ENCODE measurements at places on chromosomes 7 and 10.

DNA sequence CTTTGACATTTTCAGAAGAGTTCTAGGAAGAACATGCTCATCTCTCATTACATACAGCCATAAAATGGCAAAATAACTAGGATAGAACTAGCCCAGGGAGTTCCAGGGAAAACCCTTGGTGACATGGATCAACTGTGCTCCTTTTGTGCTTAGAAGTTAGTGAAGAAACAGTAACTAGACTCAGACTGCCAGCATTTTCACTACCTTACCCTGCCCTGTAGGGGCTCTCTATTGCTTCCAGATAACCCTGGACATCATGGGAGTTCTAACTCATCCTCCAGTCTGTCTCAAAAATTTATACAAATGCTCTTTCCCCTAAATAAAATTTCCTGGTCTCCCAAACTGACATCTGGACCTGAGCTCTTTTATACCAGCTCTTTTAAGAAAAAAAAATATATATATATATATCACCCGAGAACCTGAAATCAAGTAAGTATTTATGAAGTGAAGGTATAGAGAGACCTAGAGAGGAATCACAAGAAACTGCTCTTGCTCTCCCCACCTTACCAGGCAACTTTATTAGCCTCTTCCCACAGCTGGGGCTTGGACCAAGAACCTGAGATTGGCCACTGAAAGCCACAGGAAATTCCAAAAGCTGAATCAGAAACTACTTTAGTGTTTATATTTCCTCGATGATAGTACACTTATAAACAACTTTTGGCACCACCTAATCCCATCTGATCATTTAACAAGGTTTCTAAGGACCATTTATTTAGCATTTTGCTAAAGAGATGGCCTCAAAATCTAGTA lies 101.4 kb downstream of the RELN start:
- no peaks in the 10 kb centered on the region for H3K36me3 ChIP-seq
- no peak for DNase-seq
- H3K4me1 ChIP-seq = no peaks in the 10 kb centered on the region
- H3K27me3 ChIP-seq = no peaks in the 10 kb centered on the region
- no peak overlapping the region for H3K4me3 ChIP-seq

DNA sequence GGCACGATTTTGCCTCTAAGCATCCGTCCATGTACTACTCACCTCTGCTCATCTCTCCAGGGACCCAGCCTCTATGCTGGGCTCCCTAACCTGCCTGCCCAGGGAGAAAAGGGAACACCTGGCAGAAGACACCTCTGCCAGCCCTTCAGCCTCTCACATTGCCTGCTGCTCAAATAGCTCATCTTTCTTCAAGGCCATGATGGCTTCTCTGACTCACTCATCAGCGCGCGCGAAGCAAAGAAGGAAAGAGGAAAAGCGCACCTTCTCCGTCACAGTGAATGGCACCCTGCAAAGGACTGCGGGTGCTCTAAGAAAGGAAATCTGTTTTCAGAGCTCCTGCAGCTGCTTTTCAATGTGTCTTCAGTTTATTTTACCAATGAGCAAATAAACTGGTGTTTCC lies 174.0 kb downstream of the PRKAG2 start:
- DNase-seq = no peak
- no peaks in the 10 kb centered on the region for H3K4me1 ChIP-seq
- H3K27ac ChIP-seq = no peak overlapping the region

GRCh38 chr7:170551-171363 lies 21.6 kb upstream of the FAM20C start:
- H3K36me3 ChIP-seq = no peaks in the 10 kb centered on the region
- no peaks in the 10 kb centered on the region for H3K27me3 ChIP-seq
- H3K27ac ChIP-seq = no peak overlapping the region
- H3K4me1 ChIP-seq = no peaks in the 10 kb centered on the region
- no peak overlapping the region for H3K4me3 ChIP-seq
- no peak for DNase-seq

DNA sequence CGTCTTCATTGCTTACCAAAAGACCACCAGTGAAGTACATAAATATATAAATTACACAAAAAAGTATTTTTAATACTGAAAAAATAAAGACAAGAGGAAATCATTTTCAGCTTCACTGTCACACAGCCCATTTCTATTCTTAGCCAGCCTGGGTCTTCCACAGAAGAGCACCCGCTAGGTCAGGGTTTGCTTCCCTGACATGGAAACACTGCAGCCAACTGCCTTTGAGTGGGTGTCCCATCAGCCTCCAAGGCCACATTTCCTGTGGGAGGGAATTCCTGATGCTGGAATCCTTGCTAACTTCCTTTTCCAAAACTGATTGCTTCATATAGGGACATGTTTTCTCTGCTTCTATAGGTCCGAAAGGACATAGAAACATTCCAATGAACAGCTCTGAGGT lies 137.8 kb upstream of the CAV2 start:
- no peaks in the 10 kb centered on the region for H3K36me3 ChIP-seq
- no peaks in the 10 kb centered on the region for H3K27me3 ChIP-seq
- no peaks in the 10 kb centered on the region for H3K4me1 ChIP-seq

- DNase-seq = no peak
- peaks cover 31% of the 10 kb centered on the region for H3K4me1 ChIP-seq
- H3K27ac ChIP-seq = no peak overlapping the region
- no peaks in the 10 kb centered on the region for H3K27me3 ChIP-seq
- H3K36me3 ChIP-seq = no peaks in the 10 kb centered on the region
- H3K4me3 ChIP-seq = no peak overlapping the region
These were observed 29.5 kb downstream of the JCAD start for GRCh38 chr10:30029872-30030256.

DNA sequence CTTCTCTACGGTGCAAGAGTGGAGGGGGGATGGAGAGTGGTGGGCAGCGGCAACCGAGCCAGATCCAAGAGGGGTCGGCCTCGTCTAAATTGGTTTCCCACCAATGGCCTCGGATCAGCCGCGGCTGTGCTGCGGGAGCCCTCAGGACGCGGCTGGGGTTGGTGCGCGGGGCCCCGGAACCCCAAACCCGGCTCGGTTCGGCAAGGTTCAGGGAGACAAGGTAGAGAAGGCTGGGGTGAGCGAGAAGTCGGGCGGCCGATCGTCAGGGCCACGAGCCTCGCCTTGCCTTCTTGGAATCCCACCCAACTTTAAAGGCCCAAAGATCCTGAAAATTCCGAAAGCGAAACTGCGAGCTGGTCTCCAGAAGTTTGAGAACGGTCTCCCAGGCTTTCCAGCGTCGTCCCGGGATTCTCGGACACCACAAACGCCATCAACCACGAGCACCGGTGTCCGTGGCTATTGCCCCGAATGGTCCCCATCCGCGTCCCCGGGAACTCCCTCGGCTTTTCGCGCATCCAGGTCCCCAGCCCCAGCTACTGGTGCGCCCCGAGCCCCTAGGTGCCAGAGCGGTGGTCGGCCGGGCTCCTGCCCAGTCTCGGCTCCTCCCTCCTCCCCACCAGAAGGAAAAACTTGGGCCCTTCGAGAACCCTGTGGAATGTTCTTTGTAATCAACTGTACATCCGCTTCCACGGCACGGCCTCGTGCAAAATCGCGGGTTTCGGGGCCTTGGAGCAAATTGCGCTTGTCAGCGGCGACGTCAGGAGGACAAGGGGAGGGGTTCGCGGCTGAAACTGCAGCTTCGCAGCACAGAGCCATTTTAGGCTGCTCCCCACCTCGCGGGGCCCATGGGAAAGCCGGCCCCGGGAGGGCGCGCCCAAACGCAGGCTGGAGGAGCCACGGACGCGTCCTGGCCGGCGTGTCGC lies 3.2 kb downstream of the SFMBT2 start:
- H3K4me1 ChIP-seq = peaks cover 43% of the 10 kb centered on the region
- H3K4me3 ChIP-seq = peak overlapping the region; percentile 90
- H3K27me3 ChIP-seq = no peaks in the 10 kb centered on the region
- H3K27ac ChIP-seq = peak overlapping the region; percentile 91
- peak; percentile 63 for DNase-seq

GRCh38 chr7:116812860-116813259 lies 49.5 kb upstream of the CAPZA2 start:
- no peak for DNase-seq
- no peaks in the 10 kb centered on the region for H3K4me1 ChIP-seq
- peaks cover 17% of the 10 kb centered on the region for H3K27me3 ChIP-seq
- H3K36me3 ChIP-seq = no peaks in the 10 kb centered on the region
- no peak overlapping the region for H3K27ac ChIP-seq
- H3K4me3 ChIP-seq = no peak overlapping the region

DNA sequence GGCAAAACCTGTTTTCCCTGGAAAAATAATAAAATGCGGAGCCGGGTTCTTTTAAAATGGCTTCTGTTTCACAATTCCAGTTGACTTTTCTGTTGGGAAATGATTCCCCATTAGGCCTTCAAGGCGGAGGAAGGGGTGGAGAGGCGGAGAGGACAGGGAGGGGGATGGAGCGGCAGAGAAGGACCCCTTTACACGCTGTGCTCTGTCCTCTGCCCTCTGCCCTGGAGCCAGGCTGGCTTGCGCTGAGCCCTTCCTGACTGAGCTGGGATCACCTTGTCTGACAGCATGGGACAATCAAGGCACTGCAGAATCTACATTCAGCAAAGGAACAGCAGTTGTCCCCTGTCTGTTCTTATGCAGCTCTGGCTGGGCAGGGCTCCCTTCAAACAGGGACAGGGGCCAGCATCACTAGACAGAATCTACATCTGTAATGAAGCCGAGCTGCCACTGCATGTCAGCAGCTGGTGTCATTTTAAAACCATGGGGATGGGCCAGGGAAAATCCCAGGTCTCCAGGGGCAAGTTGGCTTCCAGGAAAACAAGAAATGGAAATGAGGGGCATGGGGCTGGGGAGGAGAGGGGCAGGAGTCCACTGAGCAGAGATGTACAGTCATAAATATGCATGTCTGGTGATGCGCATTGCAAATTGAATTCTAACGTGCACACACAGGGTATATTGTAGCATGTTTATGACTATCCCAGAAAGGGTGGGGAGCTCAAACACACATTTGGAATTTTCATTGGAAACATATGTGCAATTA lies 120.0 kb downstream of the MKX start:
- H3K27me3 ChIP-seq = no peaks in the 10 kb centered on the region
- no peak overlapping the region for H3K4me3 ChIP-seq
- H3K27ac ChIP-seq = no peak overlapping the region
- H3K36me3 ChIP-seq = no peaks in the 10 kb centered on the region
- no peaks in the 10 kb centered on the region for H3K4me1 ChIP-seq

DNA sequence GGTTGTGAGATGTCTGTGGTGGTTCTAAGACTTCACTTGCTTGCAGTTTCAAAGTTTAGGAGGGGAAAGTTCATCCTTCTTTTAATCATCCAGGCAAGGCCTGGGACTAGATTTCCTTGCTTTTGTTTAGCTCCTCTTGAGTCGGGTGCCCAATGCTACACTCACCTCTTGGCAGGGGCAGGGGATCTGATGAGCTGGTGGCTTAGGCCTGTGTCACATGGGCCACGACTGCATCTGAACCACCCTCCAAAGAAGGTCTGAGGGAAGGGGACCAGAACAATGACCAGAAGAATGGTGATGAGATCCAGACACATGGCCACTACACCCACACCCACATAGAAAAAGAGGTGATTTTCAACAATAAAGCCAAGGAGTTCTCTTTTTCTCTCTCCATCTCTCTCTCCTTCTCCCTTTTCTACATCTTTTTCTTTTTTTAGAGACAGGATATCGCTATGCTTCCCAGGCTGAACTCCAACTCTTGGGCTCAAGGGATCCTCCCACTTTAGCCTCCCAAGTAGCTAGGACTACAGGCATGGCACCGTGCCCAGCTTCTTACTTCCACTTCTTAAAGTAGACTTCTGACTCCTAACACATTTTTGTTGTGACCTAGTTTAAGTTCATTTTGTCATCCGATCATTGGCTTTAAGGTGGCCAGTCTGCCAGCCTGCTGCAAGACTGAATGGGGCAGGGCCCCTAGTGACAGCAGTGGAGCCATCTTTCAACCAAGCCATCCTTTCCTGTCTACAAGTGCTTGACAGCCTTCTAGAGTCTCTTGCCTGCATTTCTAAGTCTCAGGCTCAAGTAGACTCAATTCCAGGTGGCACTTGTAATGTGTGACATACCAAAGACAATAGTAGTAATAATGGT lies 350.9 kb downstream of the RNLS start:
- H3K4me3 ChIP-seq = no peak overlapping the region
- no peak for DNase-seq
- H3K4me1 ChIP-seq = peaks cover 26% of the 10 kb centered on the region
- H3K27ac ChIP-seq = 0 out of 2 replicates have a peak overlapping the region, but pooled peaks have one; percentile 12
- H3K27me3 ChIP-seq = no peaks in the 10 kb centered on the region

GRCh38 chr10:133158756-133159610 lies 1.0 kb upstream of the KNDC1 start:
- DNase-seq = no peak
- H3K36me3 ChIP-seq = no peaks in the 10 kb centered on the region
- no peak overlapping the region for H3K4me3 ChIP-seq

DNA sequence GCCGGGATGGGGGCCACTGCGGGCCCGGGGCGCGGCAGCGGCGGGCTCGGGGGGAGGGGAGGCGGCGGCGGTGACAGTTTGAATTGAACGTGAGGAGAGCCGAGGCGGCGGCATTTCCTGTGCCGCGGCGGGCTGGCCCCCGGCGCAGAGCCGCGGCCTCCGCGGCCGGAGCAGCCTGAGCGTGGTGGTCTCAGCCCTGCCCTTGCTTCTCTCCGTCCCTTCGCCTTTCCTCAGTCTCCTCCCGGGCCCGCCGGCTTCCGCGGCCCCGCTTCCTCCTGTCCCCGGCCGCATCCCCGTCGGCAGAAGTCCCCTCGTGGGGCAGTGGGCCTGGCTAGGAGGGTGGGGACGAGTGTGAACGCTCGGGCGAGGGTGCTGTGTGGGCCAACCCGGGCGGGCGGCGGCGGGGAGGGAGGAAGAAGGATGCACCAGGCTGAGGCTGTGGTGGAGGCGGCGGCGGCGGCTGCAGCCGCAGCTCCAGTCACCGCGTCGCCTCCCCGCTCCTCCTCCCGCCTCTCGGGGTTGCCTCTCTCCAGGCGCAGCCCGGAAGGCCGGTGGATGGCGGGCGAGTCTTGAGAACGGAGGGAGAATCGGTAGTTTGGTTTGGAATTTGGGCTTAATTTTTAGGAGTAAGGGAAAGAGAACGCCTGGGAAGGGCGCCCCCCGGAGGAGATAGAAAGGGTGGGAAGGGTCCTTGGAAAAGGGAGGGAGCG lies 690 bp downstream of the SEPTIN7 start:
- peak; percentile 81 for DNase-seq
- no peaks in the 10 kb centered on the region for H3K27me3 ChIP-seq
- H3K27ac ChIP-seq = peak overlapping the region; percentile 98
- peaks cover 53% of the 10 kb centered on the region for H3K4me1 ChIP-seq

DNA sequence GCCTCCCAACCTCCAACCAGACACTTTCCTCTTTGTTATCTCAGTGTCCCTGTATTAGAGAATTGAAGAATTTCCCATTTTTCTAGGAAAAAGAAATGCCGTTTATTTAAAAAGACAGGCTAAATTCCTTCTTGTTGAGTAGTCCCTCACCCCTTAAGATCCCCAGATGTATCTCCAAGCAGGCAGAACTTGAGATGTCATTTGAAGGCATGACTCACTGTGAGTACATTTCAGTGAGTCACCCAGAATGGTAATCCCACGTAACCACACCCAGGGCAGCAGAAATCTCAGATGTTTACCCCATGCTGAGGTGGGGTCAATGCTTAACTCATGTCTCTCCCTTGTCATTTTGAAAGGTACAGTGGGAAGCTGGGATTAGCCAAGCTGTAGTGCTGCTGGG lies 4.4 kb downstream of the ZNF655 start:
- H3K4me1 ChIP-seq = peaks cover 18% of the 10 kb centered on the region
- H3K27ac ChIP-seq = no peak overlapping the region
- H3K36me3 ChIP-seq = peaks cover 78% of the 10 kb centered on the region
- DNase-seq = no peak

- no peaks in the 10 kb centered on the region for H3K36me3 ChIP-seq
- H3K4me3 ChIP-seq = no peak overlapping the region
- no peak for DNase-seq
- no peaks in the 10 kb centered on the region for H3K4me1 ChIP-seq
- H3K27me3 ChIP-seq = peaks cover 14% of the 10 kb centered on the region
- no peak overlapping the region for H3K27ac ChIP-seq
These were observed 190.0 kb downstream of the PLXNA4 start for GRCh38 chr7:132386201-132386681.

Measured in DND-41 (cell line).